ENCODE measurements at places on chromosomes 16 and 17. TPM values are rescaled to one million over a fixed set of nuclear protein-coding genes. Genes with fewer than 3 reads are reported as not detected.
A peak's percentile ranks its signal among the peaks of the same experiment; 100 is the strongest.

DNA sequence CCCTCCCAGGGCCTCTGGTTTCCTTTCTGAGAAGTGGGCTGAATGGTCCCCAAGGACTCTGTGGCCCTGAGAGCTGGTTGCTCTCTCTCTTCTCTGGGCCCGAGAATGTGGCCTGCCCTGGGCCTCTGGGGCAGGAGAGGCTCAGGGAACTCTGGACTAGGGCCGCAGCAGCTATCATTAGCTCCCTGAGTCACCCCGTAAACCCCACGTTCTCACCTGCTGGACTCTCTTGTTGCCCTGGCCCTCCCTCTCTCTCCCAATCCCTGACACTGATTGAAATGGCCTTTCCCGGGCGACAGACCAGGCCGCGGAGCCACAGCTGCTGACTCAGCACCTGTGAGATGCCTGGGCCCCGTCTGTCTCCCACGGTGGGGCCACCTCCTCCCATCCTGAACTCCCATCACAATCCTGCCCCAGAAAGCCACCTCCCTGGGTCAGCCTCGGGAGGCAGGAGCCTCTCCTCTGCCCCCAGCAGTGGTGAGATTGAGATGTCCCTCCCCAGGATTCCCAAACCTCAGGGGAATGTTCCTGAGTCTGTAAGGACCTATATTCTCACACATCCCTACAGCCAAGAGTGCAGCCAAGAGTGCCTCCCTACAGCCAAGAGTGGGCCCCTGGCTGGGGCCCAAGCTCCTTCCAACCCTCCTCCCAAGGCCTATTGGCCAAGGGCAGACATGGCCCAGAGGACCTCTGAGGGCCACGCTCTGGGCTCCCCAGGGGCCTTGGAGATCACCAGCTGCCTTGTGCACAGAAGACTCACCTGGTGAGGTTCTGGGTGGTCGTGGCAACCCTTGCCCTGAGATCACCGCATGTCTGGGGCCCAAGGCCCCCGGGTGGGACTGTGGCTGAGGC lies 470 bp downstream of the TRPV3 start:
- DNase-seq: no peak

HERPUD1 gene
- total RNA-seq: 153 TPM

DNA sequence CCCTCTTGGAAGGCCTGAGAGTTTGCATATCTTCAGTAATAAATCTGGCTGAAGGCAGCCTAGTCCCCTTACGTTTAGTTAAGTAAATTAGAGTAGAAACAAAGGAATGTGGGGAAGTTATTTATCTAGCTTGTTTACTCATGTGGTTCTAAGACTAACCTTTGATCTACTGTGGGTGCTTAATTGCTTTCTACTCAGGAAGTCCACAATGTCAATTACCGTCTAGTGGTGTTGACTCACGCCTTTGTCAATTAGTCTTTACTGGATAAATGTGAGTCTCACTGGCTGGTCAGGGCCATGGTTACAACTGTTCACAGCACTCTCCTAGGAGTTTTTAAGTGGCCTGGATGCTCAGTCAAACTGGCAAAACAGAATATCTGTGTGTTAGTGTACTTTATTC lies 2338.4 kb downstream of the TP53TG3F start:
- no peak for DNase-seq

RASL10B gene
- 0.41 TPM for total RNA-seq

DNA sequence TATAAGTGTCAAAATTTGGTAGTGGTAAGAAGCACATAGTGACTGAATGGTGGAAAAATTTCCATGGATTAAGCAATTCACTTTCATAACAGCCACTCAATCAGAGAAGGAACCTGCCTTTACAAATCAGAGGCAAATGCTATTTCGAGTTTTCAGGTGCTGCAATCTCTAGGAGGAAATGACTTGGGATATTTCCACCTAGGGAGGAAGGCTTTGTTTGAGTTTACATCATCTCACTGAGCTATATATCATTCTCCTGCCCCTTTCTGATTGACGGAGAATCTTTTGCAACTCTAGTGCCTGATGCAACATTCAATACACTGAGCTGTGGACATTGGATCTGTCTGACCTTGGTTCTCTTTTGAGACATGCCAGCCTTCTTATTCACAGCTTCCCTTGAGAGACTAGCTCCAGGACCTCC lies 26.3 kb downstream of the MARCHF10 start:
- no peak for DNase-seq

TOB1 gene
- 74.1 TPM for total RNA-seq

DNA sequence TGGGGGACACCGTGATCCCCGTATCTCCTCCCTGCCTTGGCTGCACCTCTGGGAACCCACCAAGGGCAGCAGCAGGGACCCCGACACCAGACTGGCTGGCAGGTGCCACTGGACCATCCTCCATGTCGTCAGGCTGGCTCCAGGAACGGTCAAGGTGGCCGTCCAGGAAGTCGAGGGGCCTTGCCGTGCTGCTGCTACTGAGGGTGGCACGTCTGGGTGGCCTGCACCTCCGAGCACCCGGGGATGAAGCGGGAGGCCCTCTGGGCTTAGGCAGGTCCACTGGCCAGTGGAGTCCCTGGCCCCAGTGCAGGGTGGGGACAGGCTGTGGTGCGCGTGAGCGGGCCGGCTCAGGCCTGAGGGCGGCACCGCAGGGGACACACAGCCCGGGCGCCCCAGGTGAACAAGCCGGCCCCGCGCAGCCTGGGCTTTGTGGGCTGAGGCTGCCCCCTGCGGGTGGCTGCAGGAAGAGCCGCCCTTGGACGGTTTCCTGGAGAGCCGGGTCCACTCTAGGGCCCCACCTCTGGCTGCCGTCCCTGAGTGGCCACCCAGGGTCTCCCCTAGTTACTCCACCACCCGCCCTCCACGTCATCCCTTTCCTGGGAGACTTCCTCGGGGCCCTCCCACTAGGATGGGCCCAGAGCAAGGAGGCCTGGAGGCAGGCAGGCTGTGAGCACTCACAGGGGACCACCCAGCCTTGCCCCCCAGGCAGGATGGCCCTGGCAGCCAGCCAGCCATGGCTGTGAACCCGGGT lies 42.8 kb upstream of the ZC3H18 start:
- peak; percentile 71 for DNase-seq

NSRP1 gene
- 28.7 TPM for total RNA-seq

DNA sequence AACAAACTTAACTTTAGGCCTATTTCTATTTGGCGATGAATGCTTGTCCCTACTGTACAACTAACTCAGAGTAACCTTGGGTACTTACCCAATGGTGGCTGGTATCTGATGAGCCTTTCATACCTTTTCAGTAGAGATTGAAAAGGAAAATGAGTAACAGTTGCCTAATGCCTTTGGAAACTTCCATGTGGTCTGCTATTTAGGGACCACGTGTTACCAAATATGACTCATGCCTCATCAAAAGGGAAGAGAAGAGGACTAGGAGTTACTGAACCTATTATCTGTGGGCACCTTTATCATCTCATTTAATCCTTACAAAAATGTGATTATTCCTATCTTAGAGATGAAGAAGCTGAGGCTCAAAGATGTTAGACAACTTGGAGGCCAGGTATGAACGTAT lies 8.1 kb downstream of the MYOCD start:
- no peak for DNase-seq

DNA sequence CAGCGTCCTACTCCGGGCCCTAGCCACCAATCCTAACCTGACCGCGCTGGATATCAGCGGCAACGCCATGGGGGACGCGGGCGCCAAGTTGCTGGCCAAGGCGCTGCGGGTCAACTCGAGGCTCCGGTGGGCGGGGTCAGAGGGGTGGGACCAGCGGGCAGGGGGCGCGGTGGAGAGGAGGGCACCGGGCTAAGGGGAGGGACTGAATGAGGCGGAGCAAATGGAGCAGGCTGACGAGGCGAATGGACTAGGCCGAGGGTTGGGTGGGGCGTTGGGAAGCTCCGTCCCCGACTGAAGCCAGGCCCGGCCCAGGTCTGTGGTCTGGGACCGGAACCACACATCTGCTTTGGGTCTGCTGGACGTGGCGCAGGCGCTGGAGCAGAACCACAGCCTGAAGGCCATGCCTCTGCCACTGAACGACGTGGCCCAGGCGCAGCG lies 4.6 kb downstream of the CARMIL2 start:
- DNase-seq: no peak

TAOK2 gene
- total RNA-seq: 79.6 TPM

DNA sequence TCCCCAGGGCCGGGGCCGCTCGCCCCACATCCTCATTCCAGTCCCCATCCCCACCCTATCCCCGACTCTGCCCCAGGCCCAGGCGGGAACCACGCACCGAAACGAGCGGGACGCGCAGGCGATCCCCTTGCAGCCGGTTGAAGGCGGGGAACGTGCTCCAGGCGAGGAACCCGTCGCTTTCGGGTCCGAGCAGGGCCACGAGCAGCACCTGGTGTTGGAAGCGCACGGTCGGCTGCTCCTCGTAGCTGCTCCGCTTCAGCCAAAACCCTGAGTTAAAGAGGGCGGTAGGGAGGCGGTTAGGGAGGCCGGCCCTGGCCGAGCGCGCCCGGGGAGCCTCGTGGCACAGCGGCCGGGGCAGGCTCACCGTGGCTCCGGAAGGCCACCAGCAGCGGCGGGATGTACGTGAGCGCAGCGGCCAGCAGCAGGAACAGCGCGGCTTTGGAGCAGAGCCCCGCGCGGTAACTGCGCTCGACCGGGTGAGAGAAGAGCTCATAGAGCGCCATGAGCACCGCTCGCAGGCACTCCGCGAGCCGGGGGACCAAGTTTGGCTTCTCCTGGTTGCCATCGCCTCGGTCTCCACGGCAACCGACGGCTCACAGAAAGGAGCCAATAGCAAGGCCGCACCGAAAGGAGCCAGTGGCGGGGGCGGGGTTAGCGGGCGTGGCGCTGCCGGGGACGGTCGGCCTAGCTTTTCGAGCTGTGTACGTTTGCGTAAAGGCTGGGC lies at the start of gene TMEM231:
Gene TMEM231, minus strand, starts transcription at position 546 of the 724 bp plus-strand sequence. Its CDS starts 43 bp downstream, at position 503.
- DNase-seq: peak; percentile 98

GRCh38 chr16:5010576-5011329 lies 23.0 kb downstream of the NAGPA start:
- no peak for DNase-seq

DNA sequence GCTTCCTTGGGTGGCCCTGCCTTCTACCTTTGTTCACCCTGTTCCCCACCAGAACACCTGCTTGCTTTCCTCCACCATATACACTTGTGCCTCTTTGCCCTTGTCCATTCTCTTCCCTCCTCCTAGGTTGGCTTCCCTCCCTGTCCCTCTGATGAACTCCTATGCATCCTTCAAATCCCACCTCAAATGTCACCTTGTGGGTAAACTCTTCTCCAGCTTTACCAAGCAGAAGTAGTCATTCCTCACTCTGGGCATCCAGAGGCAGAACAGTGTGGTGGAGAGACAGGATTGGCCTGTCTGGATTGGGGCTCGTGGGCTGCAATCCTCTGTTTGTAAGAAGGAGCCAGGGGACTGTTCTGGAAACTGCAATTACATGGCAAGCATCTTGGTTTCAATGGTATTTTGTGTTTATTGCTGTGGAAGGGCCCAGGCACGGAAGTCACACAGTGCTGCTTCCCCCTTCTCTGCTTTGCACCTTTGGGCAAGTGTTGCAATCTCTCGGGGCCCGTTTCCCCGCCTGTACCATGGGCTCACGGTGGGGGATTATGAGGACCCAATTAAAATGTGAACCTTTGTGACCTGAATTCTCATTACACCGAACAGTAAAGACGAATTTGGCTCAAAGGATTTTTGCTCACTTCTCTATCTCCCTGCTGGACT lies 21.9 kb upstream of the NXPH3 start:
- DNase-seq: no peak

- DNase-seq: no peak
Observed at GRCh38 chr16:2422123-2422867, 7.0 kb upstream of the CCNF start.

DNA sequence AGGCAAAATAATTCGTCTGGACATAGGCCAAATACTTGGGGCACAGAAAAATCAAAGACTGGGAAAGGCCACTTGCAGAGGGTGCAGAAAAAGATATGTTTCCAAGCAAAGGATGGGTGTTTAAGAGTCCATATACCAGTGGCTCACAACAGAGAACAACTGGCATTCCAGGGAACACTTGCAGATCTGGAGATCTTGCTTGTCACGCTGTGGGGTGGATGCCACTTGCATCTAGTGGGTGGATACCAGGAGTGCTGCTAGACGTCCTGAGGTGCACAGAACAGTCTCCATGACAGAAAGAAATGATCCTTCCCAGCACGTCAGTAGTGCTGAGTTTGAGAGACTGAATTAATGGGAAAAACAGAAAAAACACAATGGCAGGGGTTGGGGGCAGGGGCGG lies 8.4 kb downstream of the CBX8 start:
- DNase-seq: no peak

Data from transverse colon (tissue), 4 donors.